ENCODE measurements at places on chromosomes 13 and 19.

GRCh38 chr13:110538632-110539031, 22.9 kb downstream of the RAB20 start:
- no peak for DNase-seq

- no peak for DNase-seq
Measured at GRCh38 chr19:1767464-1767933, 14.2 kb downstream of the ONECUT3 start.

GRCh38 chr13:48010698-48011097, 9.6 kb upstream of the SUCLA2 start:
- no peak for DNase-seq

GRCh38 chr13:32894589-32895001, 121.6 kb upstream of the KL start:
- peak; percentile 19 for DNase-seq

DNA sequence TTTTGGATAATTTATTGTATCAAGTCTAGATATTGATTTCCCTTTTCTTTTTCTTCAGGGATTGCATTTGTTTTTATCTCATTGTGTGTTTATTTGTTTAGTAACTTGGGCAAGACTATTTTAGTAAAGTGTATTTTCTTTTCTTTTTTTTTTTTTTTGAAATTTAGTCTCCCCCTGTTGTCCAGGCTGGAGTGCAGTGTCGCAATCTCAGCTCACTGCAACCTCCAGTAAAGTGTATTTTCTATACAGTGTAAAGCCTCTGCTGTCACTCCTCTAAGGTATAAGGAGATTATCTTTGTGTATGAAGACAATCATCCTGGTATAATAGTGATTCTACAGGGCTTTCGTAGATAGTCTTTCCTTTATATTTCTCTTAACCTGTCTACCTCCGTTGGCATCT, 2546.0 kb downstream of the PCDH9 start:
- DNase-seq, result no peak

Measured in fibroblast of skin of left biceps (primary cell).